ENCODE measurements at places on chromosomes 6 and 20. TPM values are rescaled to one million over a fixed set of nuclear protein-coding genes. Genes with fewer than 3 reads are reported as not detected.
A peak's percentile ranks its signal among the peaks of the same experiment; 100 is the strongest.

DNA sequence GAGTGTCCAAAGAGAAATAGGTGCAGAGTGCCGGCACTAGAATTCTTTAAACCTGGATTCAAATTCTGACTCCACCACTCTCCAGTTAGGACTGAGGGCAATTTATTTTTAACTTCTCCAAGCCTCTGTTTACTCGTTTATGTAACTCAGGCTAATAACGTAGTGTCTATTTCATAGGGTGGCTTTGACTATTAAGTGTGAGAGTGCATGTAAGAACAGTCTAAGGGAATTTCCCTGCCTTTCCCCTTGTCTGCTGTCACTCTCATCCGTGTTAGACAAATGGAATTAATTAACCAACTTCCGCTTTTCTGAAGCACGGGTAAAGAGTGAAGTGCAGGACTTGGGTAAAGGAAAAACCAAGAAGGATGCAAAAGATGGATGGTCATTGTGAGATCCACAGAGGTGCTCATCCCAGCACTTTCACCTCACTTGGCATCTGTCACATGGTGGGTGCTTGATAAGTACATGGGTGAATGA is 4.1 kb upstream of the ZKSCAN8 start:
- no peak for DNase-seq

DNA sequence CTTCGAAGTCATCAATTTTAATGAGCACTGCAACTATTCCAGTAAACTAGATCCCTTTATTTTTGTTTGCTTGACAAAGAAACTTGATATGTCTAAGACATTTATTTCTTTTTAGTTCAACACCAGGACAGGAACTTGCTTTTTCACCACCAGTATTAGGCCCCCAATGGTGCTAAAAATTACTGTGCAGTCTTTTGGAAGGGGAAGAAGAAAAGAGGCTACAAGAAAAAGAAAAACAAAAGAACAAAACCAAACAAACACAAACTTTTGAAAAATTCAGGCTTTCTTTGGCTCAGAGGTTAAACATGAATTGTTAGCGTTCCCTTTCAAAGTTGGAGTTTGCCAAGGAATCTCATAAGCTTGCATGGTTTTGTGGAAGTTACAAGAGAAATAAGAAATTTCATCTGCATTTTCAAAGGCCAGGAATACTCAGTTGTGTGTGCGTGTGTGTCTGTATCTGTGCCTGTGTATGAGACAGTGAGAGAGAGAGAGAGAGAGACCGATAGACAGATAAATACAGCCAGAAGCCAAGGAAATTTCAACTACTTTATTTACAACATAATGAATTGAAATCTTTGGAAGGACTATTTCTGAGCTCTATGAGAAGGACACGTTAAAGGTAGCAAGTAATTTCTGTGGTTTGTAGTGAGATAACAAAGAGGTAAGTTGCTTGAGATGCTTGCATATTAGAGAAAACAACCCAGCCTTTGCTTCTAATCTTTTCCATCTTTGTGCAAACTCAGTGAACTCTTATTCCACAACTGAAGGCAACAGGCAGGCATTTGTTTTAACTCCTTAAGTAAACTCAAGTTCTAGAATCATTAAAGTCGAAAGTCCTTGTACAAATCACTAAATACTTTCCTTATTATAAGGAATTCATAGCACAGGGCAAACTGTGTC is 171.0 kb upstream of the CITED2 start:
- DNase-seq, result no peak

- DNase-seq, result peak; percentile 55
Measured at GRCh38 chr20:42483730-42484303, 705.9 kb downstream of the PTPRT start.

DNA sequence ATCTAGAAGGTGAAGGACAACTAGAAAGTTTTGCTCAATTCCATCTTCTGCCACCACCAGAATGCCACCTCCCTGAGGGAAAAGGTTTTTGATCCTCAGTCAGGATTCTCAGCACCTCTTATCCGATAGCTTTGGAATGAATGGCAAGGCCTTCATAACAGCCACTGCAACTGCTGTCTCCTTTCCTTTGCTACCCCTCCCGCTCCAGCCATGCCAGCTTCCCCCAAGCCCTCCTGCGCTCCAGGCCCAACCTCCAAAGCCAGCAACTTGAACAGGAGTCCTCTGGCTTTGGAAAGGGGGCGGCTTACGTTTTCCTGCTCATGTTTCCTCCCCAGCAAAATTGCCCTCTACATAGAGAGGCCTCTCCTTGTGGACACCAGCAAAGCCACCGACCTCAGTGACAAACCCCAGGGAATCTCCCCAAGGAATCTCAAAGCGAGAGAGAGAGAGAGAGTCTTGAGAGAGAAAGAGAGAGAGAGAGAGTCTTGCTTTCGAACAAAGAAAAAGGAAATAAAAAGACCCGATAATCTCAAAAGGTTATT is 420 bp upstream of the BTN2A1 start:
- DNase-seq, result no peak

- DNase-seq, result no peak
Measured at GRCh38 chr6:37584654-37585522, 85.2 kb upstream of the CCDC167 start.

TXNDC5 gene
- 112 TPM for total RNA-seq

MTHFD1L gene
- total RNA-seq, result 13.0 TPM

GRCh38 chr6:89412071-89413005 is at the start of gene RRAGD:
Gene RRAGD (minus strand): TSS chr6:89412273. CDS start chr6:89411993, 280 bp downstream.
- DNase-seq, result peak; percentile 76

Data from body of pancreas (tissue), 4 donors.